ENCODE measurements at places on chromosomes 4 and X.

GRCh38 chrX:20461576-20461975 is 194.9 kb upstream of the RPS6KA3 start:
- no peak for DNase-seq

DNA sequence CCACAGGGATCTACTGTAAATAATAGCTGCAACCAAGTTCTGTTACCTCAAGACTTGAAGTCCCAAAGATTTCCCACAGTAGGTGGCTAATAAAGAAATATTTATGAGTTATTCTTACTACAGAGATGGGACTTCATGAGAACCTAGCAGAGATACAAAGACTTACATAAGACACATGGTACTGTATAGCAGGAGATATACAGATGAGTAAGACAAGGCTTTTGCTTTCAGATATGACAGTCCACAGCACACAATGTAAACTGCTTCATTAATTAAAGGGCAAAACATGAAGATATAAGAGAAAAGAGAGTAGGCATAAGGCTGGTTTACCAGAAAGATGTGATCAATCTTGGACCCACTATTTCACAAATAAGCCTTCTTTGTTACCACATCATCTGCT is 6.6 kb downstream of the ANKRD17 start:
- DNase-seq: no peak

- no peak for DNase-seq
Observed at GRCh38 chr4:117429061-117429460, 343.7 kb upstream of the TRAM1L1 start.

DNA sequence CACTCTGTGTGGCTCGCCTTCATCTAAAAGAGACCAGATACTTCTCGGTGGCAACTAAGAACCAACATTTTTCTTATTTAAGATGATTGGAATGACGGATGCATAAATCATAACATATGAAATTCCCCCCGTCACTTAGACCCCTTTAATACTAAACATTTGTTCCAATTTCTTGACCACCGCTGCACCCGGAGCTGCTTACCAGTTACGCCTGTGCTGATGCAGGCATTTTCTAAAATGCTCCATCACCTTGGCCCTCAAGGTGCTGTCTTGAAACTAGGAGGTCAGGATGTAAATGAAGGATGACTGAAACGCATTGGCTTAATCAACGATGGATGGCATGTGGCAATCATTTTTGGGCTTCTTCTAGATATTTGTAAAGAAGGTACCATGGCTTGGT is 130.0 kb downstream of the CPZ start:
- no peak for DNase-seq

DNA sequence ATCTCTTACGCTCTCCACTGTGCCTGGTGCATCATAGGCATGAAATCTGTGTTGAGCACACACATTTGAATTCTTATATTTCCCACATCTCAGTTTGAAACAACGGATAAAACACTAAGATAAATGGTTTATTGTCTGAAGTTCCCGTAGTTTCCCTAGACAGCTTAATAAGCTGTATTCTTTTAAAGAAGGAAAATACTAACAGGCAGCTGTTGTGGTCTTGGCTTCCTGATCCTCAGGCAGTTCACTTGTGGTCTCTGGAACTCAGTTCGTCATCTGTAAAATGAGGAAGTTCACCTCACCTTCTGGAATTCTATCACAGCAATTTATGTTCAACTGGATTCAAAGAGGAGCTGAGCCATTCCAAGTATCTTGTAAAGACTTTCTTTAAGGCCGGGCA is 1805.6 kb upstream of the TENM3 start:
- DNase-seq: no peak

DNA sequence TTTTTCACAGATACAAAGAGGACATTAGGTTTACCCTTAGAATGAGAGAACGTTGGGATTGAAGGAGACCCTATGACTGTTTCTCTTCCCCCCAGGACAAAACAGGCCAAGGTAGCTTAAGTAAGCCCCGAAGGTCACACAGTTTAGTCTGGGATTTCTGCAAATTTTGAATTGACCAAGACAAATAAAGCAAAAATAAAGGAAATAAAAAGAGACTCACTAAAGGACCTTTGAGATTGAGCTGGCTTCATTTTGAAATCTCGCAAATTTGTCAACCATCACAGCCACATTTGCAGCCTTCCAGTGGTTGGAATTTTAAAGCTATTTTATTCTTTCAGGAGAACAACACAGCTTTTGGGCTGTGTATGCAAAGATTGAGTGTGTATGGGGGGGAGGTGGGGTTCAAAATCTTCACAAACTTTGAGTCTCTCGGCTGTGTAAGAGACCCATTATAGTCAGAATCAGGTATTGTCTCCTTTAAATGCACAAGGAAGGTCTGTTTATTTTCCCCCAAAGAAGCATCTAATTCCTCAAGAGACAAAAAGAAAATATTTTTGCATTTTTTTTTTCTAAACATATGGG is 4.2 kb downstream of the TMSB4X start:
- no peak for DNase-seq

- no peak for DNase-seq
Observed at GRCh38 chr4:161702287-161702686, 461.5 kb downstream of the FSTL5 start.
